ENCODE measurements at places on chromosomes 3 and 15.

GRCh38 chr3:177441813-177442646 lies 244.7 kb upstream of the TBL1XR1 start:
- no peak for DNase-seq

GRCh38 chr3:29436612-29437323 lies 155.9 kb downstream of the RBMS3 start:
- DNase-seq = no peak

DNA sequence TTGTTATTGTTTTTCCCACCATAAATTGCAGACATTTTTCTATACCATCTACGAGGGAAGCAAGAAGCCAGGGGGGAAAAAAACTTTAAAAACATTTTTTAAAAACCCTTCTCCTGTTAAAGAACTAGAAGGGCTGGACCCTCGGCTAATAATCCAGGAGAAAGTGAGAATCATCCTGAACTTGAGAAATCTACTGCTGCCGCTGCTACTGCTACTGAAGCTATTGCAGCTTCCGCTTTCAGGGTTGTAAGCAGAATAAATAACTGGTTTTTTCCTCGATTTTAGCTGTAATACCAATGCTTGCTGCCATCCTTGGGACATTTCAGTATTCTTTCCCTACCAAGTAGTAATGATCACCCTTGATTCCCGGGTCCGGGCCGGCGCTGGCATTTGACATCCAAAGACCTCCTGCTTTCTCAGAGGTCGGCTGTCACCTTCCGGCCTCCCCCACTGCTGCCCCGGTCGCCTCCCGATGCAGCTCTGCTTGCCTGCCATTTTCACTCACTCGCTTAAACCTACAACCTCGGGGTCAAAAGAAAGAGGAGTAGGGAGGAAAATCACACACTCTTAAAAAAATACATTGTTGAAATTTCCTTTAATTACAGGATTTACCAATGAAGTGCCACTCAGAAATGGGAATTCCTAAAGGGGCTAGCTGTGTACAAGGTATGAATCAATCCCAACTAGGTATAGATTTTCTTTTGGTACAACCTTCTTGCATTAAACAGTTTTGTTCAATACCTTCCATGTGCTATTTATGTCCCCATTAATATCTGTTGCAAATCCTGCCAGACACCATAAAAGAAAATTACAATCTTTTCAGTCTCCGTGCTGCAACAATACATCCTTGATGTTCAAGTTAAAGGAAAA lies 674 bp upstream of the MECOM start:
- DNase-seq = no peak

- DNase-seq = no peak
Measured at GRCh38 chr3:152362086-152362485, 93.4 kb downstream of the MBNL1 start.

DNA sequence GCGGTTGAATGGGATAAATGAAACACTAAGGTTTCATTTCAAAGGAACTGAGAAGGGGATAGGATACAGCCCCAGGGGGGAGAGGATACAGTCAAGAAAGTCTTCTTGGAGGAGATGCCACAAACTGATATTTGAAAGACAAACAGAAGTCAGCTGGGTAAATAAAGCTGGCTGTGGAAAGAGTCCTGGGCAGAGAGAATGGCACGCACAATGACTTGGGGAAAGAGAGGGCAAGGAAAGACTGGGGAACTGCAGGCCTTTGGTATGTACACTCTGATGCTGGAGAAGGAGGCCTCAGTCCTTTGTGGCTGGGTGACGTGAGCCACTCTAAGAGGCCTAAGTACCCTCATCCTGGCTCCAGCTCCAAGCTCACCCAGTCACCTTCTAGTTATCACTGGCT lies 45.2 kb upstream of the LMCD1 start:
- DNase-seq = no peak

GRCh38 chr3:64079369-64080150 lies 56.3 kb upstream of the PSMD6 start:
- no peak for DNase-seq

- DNase-seq = no peak
Measured at GRCh38 chr3:19436746-19437145, 288.4 kb downstream of the KCNH8 start.

DNA sequence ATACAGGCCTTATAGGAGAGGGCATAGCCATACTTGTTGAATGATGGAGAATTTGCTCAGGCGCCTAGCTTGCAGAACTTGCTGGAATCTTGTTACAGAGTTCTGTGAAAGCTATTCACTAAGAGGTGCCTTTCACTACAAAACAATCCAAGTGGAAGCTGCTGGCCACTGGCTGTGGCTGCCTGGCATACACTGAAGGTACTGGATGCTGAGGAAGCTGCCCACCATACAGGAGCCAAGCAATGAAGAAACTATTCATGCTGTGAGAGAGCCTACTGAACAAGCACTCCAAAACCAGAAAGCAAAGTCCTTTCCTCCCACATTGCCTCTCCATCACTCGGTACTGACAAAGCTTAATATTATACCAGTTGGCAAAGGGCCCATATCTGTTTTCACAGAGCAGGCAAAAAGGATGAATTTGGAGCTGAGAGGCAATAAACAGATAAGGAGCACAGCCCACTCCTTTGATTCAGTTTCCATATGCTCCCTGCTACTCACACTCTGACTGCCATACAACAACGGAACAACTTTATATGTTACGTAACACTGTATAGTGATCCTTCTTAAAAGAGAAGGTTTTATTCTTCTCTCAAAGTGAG lies 192.6 kb upstream of the ALCAM start:
- DNase-seq = no peak

DNA sequence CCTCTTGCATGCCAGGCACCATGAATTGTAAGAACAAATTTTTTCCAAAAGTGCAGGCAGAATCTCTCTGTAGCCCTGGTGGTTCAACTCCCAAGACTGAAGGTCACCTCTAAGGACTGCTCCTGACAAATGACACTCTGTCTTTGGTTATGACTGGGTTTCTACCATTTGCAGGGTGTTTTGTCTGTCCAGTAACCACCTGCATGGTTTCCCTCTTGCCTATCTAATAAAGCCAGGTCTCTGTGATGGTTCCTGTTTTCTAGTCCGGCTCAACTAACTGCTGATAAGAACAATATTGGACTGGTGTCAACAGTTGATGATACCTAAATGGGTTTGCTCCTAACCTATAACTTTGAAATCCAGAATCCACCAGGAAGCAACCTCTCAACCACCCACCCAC lies 43.7 kb downstream of the ATP8B4 start:
- no peak for DNase-seq

- no peak for DNase-seq
Measured at GRCh38 chr3:99774467-99774866, 43.2 kb upstream of the CMSS1 start.

All from CD4-positive, alpha-beta T cell treated with Interleukin-4 for 4 hours (primary cell).